ENCODE measurements at places on chromosomes 11 and 22.

DNA sequence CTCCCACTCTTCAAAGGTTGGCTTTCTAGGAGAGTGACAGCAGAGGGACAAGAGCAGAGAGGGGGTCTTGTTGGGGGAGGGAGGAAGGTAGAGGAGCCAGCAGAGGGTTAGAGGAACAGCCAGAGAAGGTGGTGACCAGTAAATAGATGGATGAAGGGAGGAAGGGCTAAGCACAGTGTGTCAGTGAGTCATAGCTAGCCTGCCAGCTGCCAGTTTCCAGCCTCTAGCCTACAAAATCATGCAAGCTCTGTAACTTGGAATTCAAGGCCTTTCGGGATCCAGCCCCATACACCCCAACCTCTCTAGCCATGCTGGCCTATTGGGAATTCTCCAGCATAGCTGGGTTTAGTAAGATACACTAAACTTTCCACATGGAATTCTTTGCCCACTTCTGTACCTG lies 147.4 kb upstream of the TEAD1 start:
- DNase-seq = no peak

DNA sequence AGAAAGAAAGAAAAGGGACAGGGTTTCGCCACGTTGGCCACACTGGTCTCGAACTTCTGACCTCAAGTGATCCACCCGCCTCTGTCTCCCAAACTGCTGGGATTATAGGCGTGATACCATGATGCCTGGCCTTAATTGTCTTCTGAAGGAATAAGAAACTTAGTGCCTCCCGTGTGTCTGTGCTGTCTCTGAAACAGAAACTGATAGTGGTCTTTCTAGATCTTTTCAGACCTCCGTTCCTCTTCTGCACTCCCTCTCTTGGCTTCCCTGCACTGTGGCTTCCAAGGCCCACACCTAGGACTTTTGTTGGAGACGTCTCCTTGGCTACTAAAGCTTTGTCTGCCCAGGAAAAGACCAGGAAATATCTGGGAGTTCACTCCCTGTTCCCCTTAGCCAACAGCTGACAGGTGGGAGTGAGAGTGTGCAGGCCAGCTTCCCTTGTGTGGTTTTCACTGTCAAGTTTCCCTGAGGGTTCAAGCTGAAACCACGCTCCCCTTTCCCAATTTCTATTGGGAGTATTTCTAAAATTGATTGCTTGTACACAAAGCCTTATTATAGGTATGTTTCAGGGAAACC lies 10.1 kb upstream of the HTR3B start:
- no peak for DNase-seq

GRCh38 chr11:10526974-10527918 lies 13.7 kb downstream of the RNF141 start:
- no peak for DNase-seq

GRCh38 chr11:30635401-30635989 lies 49.3 kb upstream of the MPPED2 start:
- DNase-seq = no peak

- DNase-seq = no peak
Measured at GRCh38 chr11:34898474-34898873, 17.7 kb downstream of the APIP start.

DNA sequence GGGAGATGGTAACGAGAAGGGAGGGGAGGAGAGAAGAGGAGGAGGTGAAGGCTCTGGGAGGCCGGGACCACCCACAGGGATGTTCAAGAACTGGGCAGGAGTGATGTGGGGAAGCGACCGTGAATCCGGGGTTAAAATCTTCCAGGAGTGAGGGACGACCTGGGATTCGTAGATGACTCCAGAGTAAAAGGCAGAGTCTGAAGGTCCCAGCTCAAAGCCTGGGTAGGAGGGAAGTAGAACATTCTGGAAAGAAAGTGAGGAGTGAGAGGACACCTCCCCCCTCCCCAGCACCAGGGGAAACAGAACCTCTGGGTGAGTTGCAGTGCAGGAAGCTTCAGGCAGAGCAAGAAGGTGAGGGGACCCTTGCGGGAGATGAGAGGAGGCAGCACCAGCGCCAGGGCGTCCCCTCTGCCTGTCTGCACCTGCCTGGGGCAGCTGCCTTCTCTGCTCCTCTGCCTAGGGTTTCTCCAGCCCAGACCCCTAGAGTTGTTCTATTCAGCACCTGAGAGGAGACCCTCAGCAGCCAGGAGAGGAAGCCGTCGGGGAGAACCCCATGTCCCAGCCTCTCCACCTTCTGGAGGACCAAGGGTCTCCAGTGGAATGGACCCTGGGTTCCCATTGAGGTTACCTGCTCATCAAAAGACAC lies 49.7 kb downstream of the LINC01488 start:
- no peak for DNase-seq

DNA sequence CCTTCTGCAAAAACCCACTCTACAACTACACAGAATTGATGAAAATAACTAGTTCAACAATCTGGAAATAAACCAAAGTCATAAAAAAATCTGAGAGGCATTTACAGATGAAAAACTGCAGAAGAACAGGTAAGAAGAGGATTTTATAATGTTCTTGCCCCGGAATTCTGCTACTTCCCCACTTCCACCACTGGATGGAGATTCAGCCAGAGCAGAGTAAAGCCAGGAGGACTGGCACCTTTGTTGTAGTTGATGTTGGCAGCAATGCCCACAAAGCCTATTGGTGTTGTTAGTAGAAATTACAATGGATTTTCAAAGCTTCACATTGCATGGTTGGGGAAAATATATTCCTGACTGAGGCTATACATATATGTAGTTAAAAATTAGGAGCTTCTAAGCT lies 640.2 kb downstream of the LRRC4C start:
- no peak for DNase-seq

DNA sequence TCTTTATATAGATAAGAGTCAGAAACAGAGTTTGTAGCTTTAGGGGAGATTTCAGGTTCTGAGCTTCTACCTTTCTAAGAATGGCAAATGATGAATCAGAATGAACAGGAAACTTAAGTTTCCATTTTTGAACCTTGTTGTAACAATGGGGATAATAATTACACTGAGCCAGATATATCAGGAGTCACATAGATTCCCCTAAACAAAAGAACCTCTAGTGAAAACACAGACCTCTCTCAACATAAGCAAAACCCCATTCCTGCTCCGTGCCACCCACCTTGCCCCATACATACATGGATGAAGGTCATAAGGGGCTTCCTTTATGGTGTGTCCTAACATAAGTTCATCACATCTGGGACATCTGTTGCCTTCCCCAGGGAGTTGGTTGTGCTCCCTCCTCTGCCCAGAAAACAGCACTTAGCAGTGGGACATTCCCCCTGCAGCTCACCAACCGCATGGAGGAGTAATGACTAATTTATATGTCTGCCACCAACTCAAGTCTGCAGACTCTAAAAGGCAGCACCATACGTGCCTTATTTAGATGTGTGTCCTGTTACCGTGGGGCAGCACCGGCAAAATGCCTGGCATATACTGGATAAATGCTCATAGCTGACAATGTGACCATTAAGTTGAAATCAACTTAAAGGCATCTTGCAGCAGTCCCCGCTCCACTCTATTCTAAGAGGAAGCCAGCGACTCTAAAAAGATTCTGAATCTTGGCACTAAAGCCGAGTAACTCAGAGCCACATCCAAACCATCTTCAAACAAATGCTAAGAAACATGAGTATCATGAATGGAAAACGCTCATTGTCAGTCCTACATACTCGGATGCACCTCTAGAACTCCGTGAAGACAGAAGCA lies 8.0 kb downstream of the JAML start:
- DNase-seq = peak; percentile 67

DNA sequence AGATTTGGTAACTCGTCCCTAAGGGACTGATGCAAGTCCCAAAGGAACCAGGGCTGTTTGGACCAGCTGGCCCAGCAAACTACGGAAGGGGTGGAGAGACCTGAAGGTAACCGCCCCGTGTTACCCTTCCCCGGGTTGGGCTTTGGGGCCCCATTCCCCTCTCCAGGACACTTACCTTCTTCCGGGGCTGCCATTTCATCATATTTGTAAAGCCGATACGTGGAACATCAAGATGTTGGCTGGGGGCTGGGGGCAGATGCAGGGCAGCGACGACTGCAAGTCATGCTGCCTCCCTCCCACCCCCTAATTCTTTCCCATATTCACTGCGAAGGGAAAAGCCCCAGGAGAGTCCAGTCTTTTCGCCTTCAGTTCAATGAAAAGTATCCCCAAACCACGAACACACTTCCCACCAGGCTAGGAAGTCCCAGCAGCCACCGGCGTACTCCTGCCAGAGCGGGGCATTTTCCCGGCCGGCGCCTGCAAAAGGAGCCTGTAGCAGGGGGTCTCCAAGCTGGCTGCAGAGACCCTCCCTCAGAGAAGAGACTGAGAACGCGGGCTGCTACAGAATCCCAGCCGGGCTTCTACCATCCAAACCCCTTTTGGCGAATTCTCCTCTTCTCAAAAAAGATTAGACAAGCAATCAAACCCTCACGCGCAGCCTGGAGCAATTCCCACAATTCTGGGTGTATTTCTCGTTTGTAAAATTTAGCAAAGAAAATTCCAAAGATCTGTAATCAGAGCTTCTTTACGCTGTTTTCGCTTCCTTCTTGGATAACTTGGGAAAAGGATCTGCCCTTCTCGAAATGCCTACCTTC lies 236.7 kb downstream of the TTC28 start:
- DNase-seq = peak; percentile 45

- peak; percentile 75 for DNase-seq
Measured at GRCh38 chr22:40024201-40025061, 29.7 kb downstream of the FAM83F start.

DNA sequence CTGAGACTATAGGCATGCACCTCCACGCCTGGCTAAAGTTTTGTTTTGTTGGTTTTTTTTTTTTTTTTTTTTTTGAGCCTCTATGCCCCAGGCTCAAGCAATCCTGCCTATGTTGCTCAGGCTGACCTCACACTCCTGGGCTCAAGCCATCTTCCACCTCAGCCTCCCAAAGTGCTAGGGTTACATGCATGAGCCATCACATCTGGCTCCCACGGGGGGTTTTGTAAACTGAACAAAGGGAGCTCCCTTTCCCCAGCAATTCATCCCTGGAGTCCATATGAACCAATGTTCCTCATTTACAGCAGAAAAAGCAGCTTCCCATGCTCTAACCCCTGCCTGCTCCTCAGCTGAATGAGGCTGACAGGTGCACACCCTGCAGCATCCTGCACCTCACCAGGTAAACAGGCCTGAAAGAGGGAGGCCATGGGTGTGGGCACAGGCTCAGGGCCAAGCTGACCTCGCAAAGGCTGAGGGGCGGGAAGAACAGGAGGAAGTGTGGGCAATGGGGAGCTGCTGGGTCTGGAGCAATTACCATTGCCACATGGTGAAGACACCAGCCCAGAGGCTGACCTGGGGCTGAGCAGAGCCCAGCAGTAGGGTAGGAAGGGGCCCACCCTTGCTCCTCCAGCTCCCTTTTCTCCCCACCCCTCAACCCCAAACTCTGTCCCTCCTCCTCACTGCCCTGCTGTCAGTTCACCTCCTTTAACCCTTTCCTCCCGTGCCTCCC lies 58.2 kb downstream of the RBX1 start:
- no peak for DNase-seq

- no peak for DNase-seq
Measured at GRCh38 chr22:46848197-46848596, 85.7 kb downstream of the TBC1D22A start.

GRCh38 chr22:34414467-34415440 lies 494.5 kb upstream of the LARGE1 start:
- DNase-seq = peak; percentile 50

- no peak for DNase-seq
Measured at GRCh38 chr22:46774980-46775849, 12.8 kb downstream of the TBC1D22A start.

DNA sequence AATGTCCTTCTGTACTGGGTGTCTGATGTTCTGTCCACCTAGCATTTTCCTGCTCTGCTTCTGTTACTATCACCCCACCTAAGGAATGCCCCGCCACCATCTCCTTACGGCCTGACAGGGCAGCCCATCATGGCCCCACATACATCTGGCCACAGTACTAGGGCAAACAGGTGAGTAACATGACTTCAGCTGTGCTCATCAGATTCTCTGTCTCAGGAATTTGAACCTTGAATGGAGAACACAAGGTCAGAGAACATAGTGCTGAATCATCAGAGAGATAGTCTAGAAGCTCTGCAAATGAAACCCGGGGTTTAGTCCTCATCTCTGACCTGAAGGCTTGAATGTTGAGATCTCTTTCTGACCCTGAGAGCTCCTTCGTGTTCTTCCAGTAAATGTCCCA lies 32.4 kb downstream of the ZC3H12C start:
- no peak for DNase-seq

- DNase-seq = peak; percentile 13
Measured at GRCh38 chr11:119624102-119624615, 104.8 kb downstream of the NECTIN1 start.
